Prostate gland (tissue), 2 donors: ENCODE measurements at places on chromosomes 6 and 20. TPM values are rescaled to one million over a fixed set of nuclear protein-coding genes. Genes with fewer than 3 reads are reported as not detected.

Gene GNRH2
- total RNA-seq = not detected

Gene STMND1
- not detected for total RNA-seq

Gene KHDC1L
- 4.7 TPM for total RNA-seq

Gene LY86
- total RNA-seq = 7.0 TPM

Gene FOXS1
- total RNA-seq = not detected

Gene WDR46
- total RNA-seq = 47.2 TPM

Gene SYS1
- total RNA-seq = 57.4 TPM

Gene SOX18
- total RNA-seq = 12.8 TPM
